ENCODE measurements at places on chromosomes 5 and 9. TPM values are rescaled to one million over a fixed set of nuclear protein-coding genes. Genes with fewer than 3 reads are reported as not detected.

PCDHB11 gene
- total RNA-seq = 0.48 TPM

BNC2 gene
- total RNA-seq = 0.54 TPM

CARD6 gene
- 0.45 TPM for total RNA-seq

C1QTNF2 gene
- 0.86 TPM for total RNA-seq

GRCh38 chr5:103821361-103821760 lies 258.8 kb upstream of the NUDT12 start:
- no peak for ATAC-seq

- no peak for ATAC-seq
Observed at GRCh38 chr9:100933656-100934055, 94.9 kb upstream of the PLPPR1 start.

DNA sequence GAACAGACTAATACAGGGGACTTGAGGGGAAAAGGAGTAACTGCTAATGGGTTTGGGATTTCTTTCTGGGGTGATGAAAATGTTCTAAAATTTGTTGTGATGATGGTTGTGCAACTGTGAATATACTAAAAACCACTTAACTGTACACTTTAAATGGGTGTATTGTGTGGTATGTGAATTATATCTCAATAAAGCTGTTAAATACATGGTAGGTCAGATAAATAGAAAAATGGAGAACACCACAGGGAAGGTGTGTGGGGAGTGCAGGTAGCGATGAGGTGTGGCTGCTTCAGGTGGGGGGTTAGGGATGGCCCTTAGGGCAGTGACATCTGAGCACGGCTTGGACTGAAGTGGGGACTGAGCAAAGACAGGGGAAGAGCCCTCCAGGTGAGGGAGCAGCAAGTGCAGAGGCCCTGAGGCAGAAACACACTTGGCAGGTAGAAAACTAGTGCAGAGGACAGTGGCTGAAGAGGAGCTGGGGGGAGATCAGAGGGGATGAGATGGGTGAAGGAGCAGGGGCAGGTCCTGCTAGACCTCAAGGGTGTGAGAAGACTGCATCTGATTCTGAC lies 20.9 kb downstream of the EEIG1 start:
- ATAC-seq = no peak

- no peak for ATAC-seq
Observed at GRCh38 chr9:111161015-111161415, 122.7 kb upstream of the LPAR1 start.

DNA sequence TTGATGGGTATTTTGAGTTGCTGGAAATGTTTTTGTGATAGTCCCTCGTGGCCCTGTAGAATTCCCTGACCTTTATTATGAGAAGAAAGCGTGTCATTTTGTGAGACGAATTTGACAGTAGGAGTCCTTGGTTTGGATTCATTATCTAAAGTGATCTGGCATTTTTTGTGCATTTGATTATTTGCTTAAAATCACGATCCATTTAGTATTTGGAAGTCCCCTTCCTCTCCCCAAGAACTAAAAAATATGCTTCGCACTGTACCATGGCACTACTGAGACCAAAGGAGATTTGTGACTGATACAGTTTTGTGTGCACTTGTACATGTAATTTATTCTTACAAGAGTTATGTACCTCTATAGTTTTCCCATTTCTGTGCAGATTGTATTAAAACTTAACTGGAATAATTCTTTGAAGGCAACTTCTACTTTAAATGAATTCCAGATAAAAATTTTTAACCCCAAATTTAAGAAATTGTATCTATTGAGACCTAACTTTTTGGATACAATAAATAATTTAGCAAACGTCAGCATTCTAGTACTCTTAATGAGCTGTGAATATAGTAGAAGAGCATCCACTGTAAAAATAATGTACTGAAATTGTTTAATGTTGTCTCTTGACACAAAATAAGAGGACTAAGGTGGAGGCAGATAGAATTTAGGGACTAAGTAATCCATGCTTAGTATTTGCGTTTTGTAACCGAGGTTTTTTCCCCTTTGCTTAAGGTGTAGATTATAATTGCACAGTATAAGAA lies 2.1 kb downstream of the MAP3K1 start:
- no peak for ATAC-seq

Data from motor neuron (in vitro differentiated cells).